ENCODE measurements at places on chromosomes 5 and 9.

DNA sequence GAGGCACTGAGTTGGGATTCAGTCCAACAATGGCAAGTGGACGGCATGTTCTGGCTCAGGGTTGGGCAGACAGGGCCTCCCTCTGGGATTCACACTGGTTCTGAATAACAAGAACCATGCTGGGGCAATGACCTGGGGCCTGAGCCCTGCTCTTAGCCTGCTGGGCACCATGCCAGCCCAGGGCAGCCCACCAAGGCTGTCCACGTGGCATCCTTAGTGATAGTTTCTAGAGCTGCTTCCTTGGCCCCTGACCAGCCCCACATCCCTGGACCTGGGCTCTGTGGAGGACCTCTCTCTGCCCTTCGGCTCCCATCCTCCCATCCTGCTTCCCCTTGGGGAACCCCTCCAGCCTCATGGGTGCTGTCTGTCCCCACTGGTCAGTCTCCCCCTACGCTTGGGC is 22.3 kb upstream of the OLFM1 start:
- DNase-seq: no peak

DNA sequence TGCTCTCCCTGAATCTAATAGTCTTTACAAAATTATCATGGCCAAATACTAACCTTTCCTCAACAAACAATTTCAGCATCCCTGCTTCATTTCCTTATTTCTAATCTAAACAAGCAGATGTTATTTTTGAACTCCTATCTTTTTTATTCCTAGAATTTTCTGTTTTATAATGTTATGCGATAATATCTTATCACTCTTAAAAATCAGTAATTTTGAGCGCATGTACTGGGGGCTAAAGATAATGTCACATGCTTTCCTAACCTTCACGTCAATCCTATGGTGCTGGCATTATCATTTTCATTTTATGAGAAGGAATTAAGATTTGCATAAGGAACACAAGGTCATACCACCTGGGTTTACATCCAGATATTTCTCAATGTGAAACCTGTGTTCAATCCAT is 648.0 kb downstream of the BRINP1 start:
- no peak for DNase-seq

DNA sequence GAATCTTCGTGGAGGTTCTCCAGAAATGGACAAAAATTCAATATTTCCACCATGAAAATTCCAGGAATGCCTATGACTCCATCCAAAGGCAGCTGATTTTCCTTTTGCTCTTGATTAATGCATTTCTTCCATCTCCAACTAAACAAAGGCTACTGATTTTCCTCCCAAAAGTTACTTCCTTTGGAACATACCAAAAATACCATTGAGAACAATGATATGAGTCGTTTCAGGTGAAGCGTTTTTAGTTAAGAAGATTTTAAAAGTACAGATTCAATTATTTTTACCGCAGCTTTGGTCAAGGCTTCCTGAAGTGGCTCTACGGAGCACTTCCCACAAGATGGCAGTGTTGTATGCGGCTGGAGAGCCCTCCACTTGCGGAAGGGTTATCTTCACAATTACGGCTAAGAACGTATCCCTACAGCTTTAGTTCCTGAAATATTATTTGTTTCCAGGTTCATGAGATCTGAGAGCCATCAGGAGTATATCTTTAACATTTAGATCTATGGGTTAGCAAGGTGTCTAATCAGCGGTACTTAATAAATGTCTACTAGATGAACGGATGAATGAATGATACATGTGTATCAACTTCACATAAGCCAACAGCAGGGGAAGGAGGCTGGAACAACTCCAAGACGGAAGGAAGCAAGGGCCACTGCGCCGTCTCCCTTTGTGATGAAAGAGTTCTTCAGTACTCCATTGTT is 35.9 kb upstream of the ARSB start:
- peak; percentile 39 for DNase-seq

DNA sequence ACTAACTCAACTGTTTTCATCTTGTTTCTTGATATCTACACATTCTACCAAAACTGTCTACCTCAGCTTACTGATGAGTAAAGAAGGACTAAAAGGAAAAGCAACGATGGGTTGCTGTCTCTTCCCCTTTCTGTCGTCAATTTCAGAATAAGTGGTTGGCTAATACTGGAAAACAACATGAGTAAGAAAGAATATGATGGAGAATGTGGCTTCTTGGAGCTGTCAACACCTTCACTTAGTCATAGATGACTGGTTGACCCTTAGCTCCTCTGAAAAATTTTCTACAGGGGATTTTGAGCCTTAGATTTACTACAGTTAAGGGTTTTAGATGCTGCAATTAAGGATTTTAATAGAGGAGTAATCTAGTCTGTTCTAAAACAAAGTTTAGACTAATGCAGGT is 797.9 kb downstream of the TLE4 start:
- no peak for DNase-seq

All from SHP77 treated with DMSO at 0.1 percent for 48 hours (cell line).